Spleen (tissue), 13 donors: ENCODE measurements at places on chromosomes 12 and 14.
A peak's percentile ranks its signal among the peaks of the same experiment; 100 is the strongest.

- DNase-seq = no peak
Measured at GRCh38 chr12:3012786-3013185, 53.6 kb downstream of the TEAD4 start.

DNA sequence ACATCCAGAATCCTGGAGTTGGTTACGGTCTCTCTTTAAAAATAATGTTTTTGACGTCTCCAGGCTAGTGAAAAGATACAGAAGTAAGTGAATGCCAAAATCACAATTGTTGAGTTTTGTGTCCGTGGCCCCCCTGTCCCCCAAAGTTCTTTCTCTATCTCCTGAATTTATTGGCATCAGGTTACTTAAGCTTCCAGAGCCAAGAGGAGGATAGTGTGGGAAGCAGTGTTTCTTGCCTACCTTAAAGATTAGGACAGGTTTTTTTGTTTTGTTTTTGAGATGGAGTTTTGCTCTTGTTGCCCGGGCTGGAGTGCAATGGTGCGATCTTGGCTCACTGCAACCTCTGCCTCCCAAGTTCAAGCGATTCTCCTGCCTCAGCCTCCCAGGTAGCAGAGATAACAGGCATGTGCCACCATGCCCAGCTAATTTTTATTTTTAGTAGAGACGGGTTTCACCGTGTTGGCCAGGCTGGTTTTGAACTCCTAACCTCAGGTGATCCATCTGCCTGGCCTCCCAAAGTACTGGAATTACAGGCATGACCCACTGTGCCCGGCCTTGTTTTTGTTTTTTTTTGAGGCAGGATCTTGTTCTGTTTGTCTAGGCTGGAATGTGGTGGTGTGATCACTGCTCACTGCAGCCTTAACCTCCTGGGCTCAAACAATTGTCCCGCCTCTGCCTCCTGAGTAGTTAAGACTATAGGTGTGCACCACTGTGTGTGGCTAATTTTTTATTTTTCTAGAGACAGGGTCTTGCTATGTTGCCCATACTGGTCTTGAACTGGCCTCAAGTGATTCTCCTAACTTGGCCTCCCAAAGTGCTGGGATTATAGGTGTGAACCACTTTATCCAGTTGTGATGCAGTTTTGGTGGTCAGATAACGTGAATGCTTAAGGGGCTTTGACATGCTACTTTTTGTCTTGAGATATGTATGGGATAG, 5.4 kb downstream of the SRSF5 start:
- no peak for DNase-seq

- peak; percentile 92 for DNase-seq
Measured at GRCh38 chr14:90697577-90698206, 118.5 kb downstream of the TTC7B start.

DNA sequence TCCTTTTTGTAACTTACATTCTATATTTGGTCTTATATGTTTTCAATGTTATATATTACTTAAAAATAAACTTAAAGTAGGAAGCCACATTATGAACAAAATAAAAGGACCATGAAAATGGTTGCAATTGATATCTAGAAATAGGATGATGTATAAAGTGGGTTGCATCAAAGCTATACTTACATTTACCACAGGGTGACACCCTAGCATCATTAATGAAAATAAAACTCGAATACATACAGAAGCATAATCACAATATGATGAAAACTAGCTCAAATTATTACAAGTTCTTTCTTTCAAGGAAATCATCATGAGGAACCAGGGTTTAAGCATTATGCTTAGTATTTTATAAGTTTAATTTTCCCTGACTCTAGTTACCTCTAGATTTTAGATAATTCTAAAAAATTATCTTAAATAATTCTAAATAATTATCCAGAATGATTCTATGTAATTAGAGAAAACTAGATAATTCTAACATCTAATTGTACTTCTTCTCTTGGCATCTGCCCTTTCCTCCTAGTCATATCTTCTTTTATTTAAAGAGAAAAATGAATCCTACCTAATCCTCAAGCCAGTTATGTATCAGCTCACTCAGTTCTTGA, 31.2 kb downstream of the TAS2R7 start:
- DNase-seq = no peak

DNA sequence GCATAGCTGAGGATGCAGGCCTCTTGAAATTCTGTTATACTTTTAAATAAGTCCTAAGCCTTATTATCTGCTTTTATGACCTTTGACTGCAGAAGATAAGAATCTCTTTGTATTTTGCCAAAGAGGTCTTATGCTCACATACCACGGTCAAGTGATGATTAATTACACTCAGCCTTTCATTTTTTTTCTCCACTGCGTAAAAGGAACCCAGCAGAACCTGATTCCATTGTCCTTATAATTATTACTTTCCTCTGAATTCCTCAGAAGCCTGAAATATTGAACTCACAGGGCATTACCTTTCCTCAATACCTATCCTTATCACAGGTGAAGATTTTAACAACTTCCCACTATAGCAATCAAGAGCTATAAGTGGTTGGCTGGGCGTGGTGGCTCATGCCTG, 498.7 kb upstream of the RPL10L start:
- no peak for DNase-seq

DNA sequence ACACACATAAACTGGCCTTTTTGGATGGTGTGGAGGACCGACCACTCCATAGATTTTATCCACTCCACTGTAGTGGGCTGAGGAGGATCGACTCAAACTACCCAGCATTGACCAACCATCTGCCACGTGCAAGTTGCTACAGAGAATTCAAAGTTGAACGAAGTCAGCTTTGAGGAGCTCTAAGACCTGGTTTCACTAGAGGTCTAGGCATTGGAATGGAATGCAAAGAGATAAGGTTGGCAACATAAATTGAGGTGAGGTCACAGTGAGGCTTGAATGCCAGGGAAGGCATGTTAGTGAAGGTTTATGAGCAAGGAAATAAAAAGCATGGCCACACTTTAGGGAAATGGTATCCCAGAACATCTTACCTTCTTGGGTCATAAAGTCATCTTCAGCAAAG, 14.5 kb downstream of the VWF start:
- no peak for DNase-seq

- no peak for DNase-seq
Measured at GRCh38 chr12:113119980-113120669, 15.4 kb downstream of the RASAL1 start.

GRCh38 chr12:12899530-12900380, 8.4 kb downstream of the GPRC5A start:
- no peak for DNase-seq

GRCh38 chr12:107439026-107439738, 246.4 kb upstream of the PWP1 start:
- DNase-seq = peak; percentile 25

GRCh38 chr12:5262885-5263284, 169.0 kb upstream of the NTF3 start:
- DNase-seq = no peak

DNA sequence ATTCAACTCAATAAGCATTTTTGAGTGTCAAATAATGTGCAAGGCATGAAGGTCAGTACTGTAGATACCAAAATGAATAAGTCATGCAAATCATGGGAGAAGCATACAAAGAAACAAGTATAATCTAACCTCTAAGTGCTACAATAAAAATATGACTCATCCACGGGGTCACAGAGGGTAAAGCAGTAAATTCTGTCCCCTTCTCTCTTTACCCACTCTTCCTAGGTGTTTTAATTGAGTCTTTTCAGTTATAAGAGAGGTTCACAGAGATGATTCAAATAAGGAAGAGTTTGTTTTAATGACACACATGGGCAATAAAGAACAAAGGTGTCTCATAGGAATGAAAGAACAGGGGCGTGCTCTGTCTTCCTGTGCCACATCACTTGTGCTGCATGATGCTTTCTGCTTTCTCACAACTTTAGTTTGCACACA, 71.5 kb upstream of the DAAM1 start:
- no peak for DNase-seq

DNA sequence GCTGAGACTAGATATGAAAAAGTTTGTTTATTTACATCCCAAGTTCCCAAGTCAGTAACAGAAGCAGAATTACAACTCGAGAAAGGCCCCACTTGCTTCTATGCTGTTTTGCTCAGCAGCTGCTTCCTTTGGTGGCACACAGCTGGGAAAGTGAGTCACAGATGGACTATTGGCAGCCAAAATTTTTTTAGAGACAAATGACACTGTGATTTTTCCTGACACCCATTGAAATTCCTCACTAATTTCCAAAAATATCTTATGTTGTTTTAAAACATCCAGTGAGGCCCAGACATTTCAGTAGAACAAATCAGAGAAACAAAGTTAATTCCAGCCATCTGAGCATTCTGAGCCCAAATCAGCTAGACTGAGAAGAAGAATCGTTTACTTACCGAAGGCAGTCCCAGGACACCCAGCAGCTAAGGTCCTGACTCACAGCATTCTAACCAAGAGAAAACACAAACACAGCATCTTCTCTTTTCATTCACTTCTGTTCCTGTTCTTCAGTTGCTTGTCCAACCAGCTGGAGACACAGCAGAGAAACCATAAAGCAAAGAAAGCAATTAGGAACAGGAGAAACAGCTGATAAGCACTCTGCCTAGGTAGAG, 188.3 kb downstream of the DAD1 start:
- no peak for DNase-seq

GRCh38 chr12:71208053-71208685, 50.4 kb upstream of the TSPAN8 start:
- DNase-seq = no peak

DNA sequence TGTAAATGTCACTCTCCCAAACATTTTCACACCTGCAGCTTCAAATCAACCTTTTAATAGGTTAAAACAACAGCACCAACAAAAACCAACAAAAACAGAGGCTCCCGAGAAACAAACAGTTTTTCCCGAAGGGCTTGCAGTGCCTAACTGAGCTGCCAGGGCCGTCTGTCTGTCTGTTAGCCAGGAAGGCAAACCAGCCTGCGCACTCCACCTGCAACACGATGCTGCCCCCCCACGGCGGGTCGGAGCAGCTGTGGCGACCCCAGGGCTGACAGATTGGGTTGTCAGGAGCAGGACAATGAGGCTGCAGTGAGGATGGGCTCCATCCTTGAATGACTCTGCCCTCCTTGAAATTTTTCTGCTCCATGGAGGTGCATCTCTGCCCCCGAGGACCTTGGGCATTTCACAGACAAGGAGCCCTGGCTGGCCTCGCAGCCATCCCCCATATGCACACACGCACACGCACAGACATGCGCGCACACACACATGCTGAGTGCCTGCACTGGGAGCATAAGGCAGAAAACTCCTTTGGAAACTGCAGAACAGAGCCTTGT, 2.6 kb downstream of the RTL1 start:
- DNase-seq = peak; percentile 80

DNA sequence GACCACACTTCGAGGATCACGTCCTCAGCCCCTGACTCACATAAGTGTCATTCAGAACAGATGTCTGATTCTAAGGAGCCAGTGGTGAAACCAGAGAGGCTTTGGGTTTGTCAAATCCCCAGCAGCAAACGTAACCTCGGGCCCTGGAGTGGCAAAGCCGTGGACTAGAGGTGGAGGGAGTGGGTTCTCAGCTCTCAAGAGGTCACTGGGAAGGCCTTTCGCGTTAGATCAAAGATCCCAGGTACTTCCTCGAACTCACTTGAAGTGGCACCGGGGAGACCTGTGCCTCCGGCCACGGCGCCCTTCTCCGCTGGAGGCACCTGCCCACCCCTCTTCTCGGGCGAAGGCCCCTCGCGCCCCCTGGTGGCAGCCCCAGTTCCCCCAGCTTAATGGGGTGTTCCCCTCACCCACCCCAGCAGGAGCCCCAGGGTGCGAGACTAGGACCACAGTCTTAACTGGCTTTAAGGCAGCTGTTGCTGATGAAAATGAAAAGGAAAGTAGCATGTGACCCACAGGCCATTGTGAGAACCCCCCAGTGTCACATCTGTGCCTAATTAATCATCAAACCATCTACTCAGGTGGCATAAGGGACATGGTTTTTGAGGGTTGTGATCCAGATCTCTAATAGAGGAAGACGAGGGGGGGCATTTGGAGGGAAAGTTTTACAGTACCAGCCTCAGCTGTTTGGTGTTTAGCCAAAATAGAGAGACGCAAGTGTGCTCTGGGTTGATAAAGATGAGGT, 672 bp upstream of the ESR2 start:
- DNase-seq = peak; percentile 96

DNA sequence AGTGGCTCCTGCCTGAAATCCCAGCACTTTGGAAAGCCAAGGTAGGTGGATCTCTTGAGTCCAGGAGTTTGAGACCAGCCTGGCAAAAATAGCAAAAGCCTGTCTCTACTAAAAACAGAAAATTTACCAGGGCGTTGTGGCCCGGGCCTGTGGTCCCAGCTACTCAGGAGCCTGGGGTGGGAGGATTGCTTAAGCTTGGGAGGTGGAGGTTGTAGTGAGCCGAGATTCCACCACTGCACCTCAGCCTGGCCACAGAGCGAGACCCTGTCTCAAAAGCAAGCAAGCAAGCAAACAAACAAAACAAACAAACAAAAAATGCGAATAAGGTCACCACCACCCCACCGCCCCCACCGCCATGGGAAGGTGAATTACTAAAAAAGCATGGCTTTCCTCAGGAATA, 238.7 kb downstream of the ATXN7L3B start:
- DNase-seq = no peak

DNA sequence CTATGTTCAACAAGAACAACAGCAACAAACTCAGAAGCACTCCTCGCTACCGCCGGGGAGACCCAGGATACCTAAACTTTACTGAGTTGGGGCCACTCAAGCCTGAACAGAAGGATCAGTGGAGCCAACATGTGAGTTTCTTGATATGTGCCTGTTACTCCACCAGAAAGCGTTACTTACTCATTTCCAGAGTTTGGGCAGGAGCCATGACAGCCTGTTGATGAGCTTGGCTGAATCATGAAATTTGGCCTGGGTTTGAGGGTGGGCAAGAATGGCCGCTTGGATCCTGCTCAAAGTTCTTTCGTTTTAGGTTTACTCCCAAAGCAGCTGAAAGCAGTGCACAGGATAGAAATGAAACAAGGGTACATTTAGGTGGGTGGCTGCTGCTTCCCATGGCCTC, 12.0 kb upstream of the GALNT6 start:
- DNase-seq = no peak

GRCh38 chr14:76664790-76665189, 96.5 kb upstream of the VASH1 start:
- DNase-seq = no peak

- DNase-seq = no peak
Measured at GRCh38 chr12:130952171-130952954, 1.3 kb upstream of the ADGRD1 start.

DNA sequence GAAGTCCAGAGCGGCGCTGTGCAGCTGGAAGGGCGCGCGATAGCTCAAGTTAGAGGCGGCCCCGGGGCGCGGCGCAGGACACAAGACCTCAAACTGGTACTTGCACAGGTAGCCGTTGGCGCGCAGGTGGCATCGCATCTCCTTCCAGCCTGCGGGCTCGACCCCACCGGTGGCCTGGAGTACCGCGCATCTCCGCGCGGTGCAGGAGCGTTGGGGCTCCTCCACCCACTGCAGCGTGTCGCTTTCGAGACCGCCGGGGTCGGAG, 553 bp downstream of the CLEC14A start:
- peak; percentile 69 for DNase-seq

DNA sequence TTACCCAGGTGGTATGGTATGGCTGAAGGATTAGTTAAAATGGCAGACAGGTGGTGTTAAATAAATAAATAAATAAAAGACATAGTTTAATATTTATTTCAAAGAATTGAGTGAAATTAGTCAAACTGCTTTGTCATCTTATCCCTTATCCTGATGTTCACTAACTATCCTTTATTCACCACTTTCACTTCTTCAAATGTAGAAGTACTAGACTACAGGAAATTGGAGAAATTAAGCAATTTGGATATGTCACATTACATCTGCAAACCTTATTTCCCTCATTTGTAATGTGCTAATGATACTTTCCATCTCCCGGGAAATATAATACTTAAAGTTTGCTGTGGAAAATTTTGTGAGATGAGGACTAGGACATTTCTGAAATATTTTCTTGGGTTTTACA, 1195.7 kb downstream of the LRFN5 start:
- DNase-seq = no peak

GRCh38 chr14:99565383-99565782, 38.6 kb downstream of the CCDC85C start:
- DNase-seq = no peak
